Effector CD4-positive, alpha-beta T cell (primary cell): ENCODE measurements at places on chromosomes 2 and 18.

- DNase-seq, result no peak
Measured at GRCh38 chr2:209771474-209772289, at the start of gene UNC80. Gene UNC80 (plus strand): TSS chr2:209771832. CDS start chr2:209772073, 241 bp downstream.

DNA sequence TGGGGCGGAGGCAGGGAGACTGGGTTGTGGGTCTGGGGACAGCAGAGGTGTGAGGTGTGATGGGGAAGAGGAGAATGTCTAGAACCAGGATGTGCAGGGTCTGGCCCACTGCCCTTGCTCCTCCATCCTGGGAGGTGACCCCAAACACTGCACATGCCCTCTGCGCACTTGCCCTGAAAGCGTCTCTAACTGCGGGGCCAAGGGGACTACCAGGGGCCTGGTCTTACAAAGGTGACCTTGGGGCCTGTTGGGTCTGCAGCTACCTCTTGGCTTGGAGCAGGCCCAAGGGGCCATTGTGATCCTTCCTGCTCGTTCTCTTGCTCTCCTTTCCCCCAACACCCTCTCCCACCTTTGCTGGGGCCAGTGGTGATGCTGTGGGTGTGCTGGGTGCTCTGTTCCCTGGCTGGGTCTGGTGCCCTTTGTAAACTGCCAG is 48.0 kb upstream of the FAHD2A start:
- no peak for DNase-seq

- no peak for DNase-seq
Measured at GRCh38 chr2:189896809-189897208, 112.6 kb downstream of the PMS1 start.

DNA sequence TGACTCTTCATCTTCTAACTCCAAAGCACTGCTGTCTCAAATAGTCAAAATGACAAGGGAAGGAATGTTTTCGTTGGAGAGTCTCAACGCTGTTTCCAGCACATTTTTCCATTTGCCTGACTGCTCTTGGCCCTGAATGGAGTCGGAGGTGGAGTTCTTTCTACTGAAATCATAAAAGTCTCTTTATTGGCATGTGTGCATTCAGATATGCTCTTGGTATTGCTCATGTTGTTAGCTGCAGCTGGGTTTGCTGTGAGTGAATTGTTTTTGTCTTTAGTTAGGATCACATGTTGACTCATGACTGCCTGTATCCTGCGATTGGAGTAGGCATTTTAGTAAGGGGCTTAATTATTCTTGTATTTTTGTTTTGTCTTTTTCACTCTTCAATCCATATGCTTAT is 16.8 kb downstream of the TMEM17 start:
- no peak for DNase-seq

DNA sequence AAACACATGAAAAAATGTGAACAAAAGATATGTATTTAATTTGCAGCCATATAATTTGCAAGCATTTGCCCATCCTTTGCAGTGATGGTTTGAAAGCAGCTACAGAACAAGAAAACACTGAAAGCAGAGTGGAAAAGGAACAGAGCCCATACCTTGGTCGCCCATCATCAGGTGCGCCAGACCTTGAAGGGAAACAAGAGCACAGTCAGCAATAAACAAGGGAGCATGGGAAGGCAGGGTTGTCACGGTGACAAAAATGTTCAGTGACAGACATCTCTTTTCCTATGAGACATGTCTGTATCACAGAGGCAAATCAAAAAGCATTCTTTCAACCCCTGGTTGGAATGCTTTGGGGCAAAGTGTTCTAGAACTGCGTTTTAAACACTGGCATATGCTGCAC is 109.4 kb downstream of the NRXN1 start:
- no peak for DNase-seq

DNA sequence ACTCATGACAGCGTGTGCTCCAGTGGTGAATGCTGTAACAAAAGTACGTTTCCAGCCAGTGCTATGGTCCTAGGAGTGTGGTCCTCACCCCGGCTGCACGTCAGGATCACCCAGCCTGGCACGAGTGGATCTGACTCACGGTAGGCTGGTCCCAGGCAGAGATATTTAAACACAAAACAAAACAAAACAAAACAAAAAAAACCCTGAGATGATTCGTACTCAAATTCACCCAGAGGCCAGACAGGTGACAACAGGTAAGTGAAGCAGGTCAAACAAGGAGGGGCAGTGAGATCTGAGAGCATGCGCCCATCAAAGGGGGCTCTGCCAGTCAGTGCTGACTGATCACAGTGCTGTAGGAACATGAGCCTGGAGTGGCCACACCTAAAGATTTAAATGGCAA is 43.2 kb downstream of the C2orf76 start:
- DNase-seq, result no peak

GRCh38 chr2:219457784-219458369 is 23.2 kb downstream of the SPEG start:
- DNase-seq, result no peak

DNA sequence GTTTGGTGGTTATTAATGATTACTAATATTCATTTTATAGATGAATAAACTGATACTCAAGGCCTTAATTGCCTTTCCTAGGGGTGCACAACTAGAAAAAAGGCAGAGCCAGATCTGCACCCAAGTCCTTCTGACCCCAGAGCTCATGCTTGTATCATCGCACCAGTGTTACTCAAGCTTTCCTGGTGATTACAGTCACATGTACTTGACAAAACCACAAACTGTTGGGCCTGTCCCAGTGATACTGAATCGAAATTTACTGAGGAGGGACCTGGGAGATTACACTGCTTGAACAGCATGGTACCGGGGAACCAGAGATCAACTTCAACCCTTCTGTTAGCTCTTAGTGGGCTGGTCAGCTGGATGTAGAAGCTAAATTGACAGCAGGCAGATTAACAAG is 33.7 kb downstream of the FASTKD2 start:
- DNase-seq, result no peak

DNA sequence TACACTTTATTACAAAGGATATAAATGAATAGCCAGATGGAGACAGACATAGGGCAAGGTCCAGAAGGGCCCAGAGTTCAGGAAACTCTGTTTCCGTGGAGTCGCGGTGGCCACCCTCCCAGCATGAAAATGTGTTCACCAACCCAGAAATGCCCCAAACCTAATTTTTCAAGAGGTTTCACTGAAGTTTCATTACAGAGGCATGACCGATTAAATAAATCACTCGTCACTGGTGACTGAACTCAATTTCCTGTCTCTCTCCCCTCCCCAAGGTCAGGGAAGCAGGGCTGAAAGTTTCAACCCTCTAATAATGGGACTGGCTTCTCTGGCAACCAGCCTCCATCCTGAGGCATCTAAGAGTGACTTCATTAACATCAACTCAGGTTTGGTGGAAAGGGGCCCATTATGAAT is 22.4 kb downstream of the USP40 start:
- DNase-seq, result no peak

- no peak for DNase-seq
Measured at GRCh38 chr2:122710049-122710448, 954.6 kb downstream of the TSN start.

GRCh38 chr2:49154891-49155290 is 576 bp upstream of the FSHR start:
- DNase-seq, result no peak

DNA sequence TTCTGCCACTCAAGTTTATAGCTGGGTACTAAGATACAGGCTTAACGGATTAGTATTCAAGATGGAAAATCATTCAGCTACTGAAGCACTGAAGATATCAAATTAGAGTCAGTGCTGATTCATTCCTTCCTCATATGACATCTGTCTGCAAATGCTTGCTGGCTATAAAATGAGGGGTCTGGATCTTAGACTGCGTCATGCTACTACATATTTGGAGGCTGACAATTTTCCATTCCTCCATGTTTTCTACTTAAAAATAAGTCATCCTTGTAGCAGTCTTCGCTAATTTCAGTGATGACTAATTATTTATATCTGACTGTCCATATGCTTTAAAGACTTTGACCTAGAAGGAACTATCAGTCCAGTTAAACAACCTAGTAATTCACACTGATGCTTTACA is 233.4 kb downstream of the RIT2 start:
- DNase-seq, result no peak

- no peak for DNase-seq
Measured at GRCh38 chr2:11590193-11590592, 56.3 kb downstream of the GREB1 start.

- DNase-seq, result no peak
Measured at GRCh38 chr2:109428281-109428680, 185.5 kb downstream of the SEPTIN10 start.

GRCh38 chr2:163086940-163087339 is 248.4 kb upstream of the KCNH7 start:
- DNase-seq, result no peak

DNA sequence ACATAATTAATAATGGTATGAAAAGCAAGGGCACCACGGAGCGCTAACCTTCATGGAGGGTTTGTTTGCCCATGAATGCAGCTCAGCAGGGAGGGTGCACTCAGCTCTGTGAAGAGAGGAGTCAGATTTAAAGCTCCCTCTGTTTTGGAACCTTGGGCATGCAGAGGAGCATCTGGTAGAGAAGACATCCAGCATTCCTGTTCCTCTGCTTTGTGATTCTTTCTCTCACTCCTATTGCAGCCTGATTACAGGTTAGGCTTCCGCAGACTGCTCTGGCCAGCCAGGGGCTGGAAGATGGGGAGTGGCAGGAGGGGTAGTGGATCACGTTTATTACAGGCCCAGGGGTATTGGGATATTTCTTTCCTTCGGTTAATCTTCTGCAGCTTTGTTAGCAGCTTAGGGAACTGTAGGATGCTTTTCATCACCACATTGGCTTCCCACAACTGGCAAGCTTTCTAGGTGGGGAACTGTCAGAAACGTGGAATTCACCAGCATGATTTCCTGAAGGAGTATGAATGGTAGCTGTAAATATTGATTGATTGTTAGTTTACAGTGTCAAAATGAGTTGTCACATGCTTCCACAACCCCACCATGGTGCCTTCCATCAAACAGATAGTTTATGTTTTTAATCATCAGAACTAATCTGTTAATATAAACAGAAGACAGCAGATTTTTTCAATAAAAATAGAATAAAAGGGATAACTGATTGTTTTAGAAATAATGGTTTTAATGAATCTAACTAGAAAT is 201.1 kb downstream of the VAPA start:
- no peak for DNase-seq

GRCh38 chr2:85939131-85939530 is 50.3 kb upstream of the ST3GAL5 start:
- no peak for DNase-seq

- DNase-seq, result no peak
Measured at GRCh38 chr2:181685150-181685688, 4.9 kb upstream of the NEUROD1 start.

DNA sequence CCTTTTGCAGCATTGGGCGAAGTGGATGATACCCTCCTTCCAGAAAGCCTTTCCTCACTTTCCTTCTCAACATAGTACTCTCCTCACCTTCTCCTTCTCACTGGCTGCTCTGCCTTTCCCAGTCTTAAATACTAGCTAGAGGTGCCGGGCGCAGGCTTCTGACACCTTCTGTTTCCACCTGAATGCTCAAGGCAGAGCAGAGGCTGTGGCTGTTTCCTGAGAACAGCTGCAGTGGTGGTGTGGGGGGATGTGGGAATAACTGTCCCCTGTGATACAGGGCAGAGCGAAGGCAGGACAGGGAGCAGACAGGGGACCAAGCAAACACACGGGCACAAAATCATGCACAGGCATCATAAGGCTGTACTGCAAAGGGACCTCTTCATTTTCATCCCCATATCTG is 303.1 kb downstream of the SS18 start:
- no peak for DNase-seq

GRCh38 chr2:120308038-120308910 is 37.7 kb upstream of the INHBB start:
- DNase-seq, result no peak

- no peak for DNase-seq
Measured at GRCh38 chr2:38271697-38272096, 105.4 kb downstream of the ATL2 start.

- DNase-seq, result no peak
Measured at GRCh38 chr2:155169317-155169716, 470.8 kb downstream of the KCNJ3 start.

DNA sequence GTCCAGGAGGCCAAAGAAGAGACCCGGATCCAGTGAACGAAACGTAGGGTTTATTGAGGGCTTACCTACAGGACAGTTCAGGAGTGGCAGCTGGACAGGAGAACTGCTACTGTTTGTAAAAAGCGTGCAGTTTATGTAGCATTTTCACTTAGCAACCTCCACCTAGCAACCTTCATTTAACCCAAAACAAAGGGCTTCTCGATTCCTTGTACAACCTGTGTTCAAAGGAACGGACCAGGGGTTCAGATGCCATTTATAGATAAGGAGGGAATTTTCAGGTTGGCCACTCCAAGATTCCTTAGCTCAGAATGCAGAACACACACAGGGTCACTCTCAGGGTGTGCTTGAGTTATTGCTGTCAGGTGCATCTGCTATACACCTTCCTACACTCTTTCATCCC is 65.1 kb upstream of the YWHAQ start:
- no peak for DNase-seq
